ENCODE measurements at places on chromosomes 1 and 21. TPM values are rescaled to one million over a fixed set of nuclear protein-coding genes. Genes with fewer than 3 reads are reported as not detected.

DNA sequence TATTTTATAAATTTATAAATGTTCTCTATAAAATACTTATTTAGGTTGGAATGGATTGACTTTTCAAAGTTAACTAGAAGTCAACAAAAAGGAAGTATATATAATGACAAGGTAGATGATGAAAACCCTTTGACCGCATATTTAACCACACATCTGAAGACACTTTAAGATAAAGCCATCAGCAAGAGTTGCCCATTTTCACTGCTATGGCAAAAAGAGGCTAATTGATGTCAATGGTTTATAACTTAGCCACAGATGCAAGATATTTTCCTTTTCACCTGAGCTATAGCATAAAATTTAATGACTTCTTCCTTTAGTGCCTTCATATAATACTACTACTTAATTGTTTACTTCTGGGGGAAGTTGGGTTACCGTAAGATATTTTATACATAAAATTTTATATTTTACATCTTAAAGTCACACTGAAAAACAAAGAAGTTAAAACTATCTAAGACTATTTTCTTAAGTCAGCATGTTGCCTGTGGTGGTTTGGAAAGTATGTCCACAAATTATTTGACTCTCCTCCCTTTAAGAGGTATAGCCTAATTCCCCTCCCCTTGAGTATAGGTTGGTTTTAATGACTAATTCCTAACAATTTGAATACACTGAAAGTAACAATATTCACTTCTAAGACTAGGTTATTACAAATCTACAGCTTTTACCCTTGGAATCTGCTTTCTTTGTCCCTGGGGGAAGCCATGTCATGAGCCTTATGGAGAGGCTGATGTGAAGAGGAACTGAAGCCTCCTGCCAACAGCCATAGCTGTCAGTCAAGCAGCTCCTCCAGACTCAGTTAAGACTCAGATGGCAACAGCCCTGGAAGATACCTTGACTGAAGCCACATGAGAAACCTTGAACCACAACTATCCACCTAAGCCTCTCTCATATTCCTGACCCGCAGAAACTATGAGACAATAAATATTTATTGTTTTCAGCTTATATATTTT lies 40.3 kb upstream of the LRRC8B start:
- no peak overlapping the region for H3K27ac ChIP-seq
- no peaks in the 10 kb centered on the region for H3K36me3 ChIP-seq
- H3K4me1 ChIP-seq: no peaks in the 10 kb centered on the region
- H3K27me3 ChIP-seq: no peaks in the 10 kb centered on the region
- DNase-seq: no peak
- H3K4me3 ChIP-seq: no peak overlapping the region

- DNase-seq: no peak
- no peak overlapping the region for H3K4me3 ChIP-seq
- no peaks in the 10 kb centered on the region for H3K27me3 ChIP-seq
- H3K4me1 ChIP-seq: no peaks in the 10 kb centered on the region
- no peaks in the 10 kb centered on the region for H3K36me3 ChIP-seq
Measured at GRCh38 chr21:16179773-16180172, 450.0 kb downstream of the USP25 start.

DNA sequence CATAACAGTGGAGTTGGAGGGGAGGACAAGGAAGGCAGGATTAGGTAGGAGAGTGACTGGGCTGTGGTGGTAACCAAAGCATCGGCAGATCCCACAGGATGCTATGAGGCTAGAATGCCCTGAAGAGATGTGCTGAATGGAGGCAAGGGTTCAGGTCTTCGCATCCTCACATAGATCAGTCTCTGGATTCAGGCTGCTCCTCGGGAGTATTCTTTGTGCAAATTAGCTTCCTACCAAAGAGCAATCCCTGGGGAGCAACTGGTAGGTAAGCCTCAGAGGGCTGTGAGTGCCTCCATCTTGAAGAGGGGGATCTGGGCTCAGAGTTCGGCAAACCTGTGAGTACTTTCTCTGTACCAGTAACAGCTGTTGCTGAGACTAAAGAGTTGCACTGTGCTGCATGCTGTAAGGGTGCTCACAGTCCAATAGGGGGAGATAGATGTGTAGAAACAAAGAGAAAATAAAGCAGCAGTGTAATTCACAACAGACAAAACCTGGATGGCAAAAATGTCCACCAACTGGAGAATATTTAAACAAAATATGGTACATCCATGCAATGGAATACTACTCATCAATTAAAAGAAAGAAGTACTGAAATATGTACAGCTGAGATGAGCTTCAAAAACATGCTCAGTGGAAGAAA lies 322.4 kb upstream of the DEPDC1 start:
- no peaks in the 10 kb centered on the region for H3K27me3 ChIP-seq
- no peak overlapping the region for H3K4me3 ChIP-seq
- H3K27ac ChIP-seq: no peak overlapping the region

- H3K4me1 ChIP-seq: no peaks in the 10 kb centered on the region
- H3K4me3 ChIP-seq: no peak overlapping the region
- H3K36me3 ChIP-seq: no peaks in the 10 kb centered on the region
- H3K27ac ChIP-seq: no peak overlapping the region
Measured at GRCh38 chr1:204924013-204924759, 53.5 kb downstream of the NFASC start.

DNA sequence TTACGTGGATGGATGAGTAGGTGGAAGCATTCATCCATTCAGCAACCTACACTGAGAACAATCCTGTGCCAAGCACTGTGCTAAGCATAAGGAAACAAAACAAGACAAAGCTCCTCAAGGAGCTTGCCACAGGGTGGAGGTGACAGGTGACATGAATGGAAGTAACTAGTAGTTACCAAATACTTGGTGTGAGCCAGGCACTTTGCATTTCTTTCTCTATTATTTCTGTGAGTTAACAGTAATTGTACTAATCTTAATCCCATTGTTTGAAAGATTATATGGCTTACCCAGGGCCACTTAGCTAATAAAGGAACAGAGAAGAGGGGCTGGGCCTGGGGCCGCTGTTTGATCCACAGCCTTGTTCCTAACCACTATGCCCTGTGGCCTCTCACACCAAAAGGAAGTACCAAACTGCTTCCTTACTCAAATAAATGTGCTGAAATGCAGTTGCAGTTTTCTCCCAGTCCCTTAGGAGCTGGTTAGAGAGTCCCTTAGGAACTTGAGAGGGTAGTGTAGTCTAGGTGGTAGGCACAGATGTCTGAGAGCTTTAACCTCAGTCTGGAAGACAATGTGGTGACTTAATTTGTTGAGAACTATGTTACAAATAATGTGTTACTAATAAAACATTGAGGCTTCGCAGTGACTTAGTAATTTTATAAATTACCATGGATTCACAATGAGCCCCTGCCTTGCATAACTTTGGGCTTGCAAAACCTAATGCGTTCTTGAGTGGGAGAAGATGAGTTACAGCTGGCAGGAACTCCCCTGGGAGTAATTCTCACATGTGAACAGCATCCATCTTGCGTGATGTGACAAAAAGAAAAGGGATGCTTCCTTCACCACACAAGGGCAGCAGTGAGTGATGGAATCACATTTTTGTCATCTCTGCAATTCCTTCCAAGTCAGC lies 69.8 kb downstream of the MPZL1 start:
- no peaks in the 10 kb centered on the region for H3K27me3 ChIP-seq
- peak overlapping the region; percentile 41 for H3K27ac ChIP-seq
- H3K36me3 ChIP-seq: no peaks in the 10 kb centered on the region

GRCh38 chr1:32332290-32333079 lies 3.5 kb downstream of the MARCKSL1 start:
- H3K36me3 ChIP-seq: peaks cover 5% of the 10 kb centered on the region
- H3K4me3 ChIP-seq: peak overlapping the region; percentile 19
- peak overlapping the region; percentile 86 for H3K27ac ChIP-seq
- H3K27me3 ChIP-seq: no peaks in the 10 kb centered on the region

DNA sequence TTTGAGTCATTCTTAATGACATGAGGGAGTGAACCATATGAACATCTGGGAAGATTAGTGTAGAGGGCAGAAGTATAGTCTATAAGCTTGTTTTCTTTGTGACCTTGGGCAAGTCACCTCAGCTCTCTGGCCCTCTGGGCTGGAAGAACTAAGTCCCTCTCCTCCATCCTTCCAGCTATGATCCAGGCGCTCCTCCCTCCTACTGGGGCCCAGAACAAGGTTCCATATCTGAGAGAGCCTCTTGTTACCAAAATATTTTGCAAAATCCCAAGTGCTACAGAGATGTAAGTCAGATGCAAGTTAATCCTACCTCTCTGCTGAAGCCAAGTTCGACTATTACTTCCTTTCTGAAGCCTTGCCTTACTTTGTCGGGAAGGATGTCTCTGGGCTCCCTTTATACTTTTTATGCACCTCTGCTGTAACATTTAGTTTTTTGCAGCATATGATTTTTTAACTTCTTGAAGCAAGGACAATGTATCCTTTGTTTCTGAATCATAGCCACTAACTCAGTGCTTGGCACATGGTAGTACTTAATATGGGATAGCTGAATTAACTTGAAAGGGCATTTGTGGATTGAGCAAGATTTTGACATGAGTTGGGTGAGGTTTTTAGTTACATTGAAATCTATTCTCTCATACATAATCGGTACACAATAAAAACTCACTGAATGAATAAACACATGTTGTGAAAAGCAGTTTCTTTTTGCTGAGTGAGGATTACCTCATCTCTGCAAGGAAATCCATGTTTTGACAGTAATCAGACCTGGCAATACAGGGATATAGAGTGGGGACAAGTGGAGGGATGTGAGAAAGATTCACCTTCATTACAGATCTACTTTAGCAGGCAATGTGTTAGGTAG lies 54.7 kb upstream of the BEND5 start:
- no peaks in the 10 kb centered on the region for H3K4me1 ChIP-seq
- no peak overlapping the region for H3K4me3 ChIP-seq
- no peak for DNase-seq
- H3K27ac ChIP-seq: no peak overlapping the region
- no peaks in the 10 kb centered on the region for H3K36me3 ChIP-seq

GRCh38 chr1:87950369-87950768 lies 621.7 kb downstream of the LMO4 start:
- no peaks in the 10 kb centered on the region for H3K36me3 ChIP-seq
- H3K4me1 ChIP-seq: no peaks in the 10 kb centered on the region
- no peak overlapping the region for H3K27ac ChIP-seq
- H3K4me3 ChIP-seq: no peak overlapping the region
- no peaks in the 10 kb centered on the region for H3K27me3 ChIP-seq
- no peak for DNase-seq

DNA sequence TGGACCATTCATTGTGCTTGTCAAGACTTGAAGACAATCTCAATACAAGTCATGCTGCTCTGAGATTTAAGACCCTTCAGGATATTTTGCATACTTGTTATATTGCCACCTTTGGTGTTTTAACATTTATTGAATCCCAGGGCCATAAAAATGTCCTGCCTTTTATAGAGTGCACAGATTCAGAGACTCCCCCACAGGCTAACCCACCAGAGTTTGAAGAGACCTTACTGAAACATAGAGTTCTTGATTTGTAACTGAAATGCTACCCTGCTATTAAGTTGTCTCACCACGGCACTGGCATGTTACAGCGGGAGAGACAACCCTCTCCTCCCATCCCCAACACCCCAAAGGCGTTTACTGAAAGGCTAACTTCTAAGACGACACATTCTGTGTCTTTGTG lies 313.9 kb upstream of the USP24 start:
- H3K27me3 ChIP-seq: no peaks in the 10 kb centered on the region
- no peaks in the 10 kb centered on the region for H3K4me1 ChIP-seq
- no peak overlapping the region for H3K4me3 ChIP-seq

DNA sequence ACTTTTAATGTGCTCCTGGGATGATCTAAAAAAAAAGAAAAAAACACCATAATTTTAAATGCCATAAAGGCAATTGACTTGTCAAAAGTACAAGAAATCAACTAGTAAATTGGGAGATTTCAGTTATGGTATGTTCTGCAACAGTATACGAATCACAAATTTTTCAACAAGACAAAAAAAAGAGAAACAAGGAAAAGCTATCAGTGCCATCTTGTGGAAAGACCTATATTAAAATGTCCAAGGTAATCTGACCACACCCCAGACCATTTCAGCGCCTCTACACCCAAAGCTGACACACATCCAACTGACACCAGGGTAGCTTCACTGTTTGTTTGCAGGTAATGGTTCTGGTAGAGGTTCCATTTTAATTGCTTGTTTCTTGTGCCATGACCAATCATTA lies 5.0 kb upstream of the DUSP23 start:
- no peaks in the 10 kb centered on the region for H3K27me3 ChIP-seq
- no peak for DNase-seq
- H3K4me1 ChIP-seq: no peaks in the 10 kb centered on the region
- no peaks in the 10 kb centered on the region for H3K36me3 ChIP-seq

DNA sequence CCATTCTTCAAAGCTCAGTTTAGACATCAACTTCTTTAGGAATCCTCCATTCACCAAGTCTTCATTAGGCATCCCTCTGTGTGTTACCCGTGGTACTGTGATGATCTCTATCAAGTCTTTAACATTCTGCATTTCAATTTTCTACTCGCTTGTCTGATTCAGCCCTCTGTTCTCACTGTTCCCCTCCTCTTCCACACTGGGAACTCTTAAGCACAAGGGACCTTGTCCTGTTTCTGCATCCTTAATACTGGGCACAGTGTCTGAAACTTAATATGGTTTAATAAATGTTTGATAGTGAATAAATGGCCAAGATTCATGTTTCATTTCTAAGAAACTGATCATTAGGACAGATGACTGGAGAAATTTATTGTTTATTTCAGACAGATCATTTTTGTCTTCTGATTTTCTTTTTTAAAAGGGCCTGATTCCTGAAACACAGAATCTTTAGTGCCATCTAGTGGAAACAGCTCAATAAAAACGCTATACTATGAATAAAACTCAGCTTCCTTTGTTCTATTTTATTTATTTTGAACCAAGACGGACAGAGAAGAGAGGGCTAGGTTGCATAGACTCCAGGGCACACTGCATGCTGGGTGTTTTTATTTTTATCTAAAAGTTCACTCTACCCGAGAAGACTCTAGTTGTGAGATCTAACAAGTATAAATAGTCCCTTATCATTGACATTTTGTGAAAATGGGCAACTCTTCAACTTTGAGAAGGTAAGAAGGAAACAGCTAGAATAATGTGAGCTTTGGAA lies 7.0 kb upstream of the TRIM45 start:
- no peak overlapping the region for H3K4me3 ChIP-seq
- H3K27ac ChIP-seq: no peak overlapping the region
- no peaks in the 10 kb centered on the region for H3K27me3 ChIP-seq
- H3K36me3 ChIP-seq: no peaks in the 10 kb centered on the region
- no peaks in the 10 kb centered on the region for H3K4me1 ChIP-seq

- H3K4me3 ChIP-seq: no peak overlapping the region
- DNase-seq: no peak
- H3K27ac ChIP-seq: no peak overlapping the region
- no peaks in the 10 kb centered on the region for H3K27me3 ChIP-seq
- H3K4me1 ChIP-seq: no peaks in the 10 kb centered on the region
Measured at GRCh38 chr1:11170102-11170501, 19.1 kb upstream of the ANGPTL7 start.

KISS1 gene
- not detected for total RNA-seq

KCND3 gene
- total RNA-seq: 6.7 TPM

JMJD4 gene
- 11.7 TPM for total RNA-seq

ZNF362 gene
- total RNA-seq: 16.0 TPM

FMOD gene
- total RNA-seq: 92.4 TPM

AUNIP gene
- 0.88 TPM for total RNA-seq

C1orf115 gene
- total RNA-seq: 44.6 TPM

DPM3 gene
- 69.4 TPM for total RNA-seq

RIMKLA gene
- total RNA-seq: 0.66 TPM
